ENCODE measurements at places on chromosomes 3 and 15.

DNA sequence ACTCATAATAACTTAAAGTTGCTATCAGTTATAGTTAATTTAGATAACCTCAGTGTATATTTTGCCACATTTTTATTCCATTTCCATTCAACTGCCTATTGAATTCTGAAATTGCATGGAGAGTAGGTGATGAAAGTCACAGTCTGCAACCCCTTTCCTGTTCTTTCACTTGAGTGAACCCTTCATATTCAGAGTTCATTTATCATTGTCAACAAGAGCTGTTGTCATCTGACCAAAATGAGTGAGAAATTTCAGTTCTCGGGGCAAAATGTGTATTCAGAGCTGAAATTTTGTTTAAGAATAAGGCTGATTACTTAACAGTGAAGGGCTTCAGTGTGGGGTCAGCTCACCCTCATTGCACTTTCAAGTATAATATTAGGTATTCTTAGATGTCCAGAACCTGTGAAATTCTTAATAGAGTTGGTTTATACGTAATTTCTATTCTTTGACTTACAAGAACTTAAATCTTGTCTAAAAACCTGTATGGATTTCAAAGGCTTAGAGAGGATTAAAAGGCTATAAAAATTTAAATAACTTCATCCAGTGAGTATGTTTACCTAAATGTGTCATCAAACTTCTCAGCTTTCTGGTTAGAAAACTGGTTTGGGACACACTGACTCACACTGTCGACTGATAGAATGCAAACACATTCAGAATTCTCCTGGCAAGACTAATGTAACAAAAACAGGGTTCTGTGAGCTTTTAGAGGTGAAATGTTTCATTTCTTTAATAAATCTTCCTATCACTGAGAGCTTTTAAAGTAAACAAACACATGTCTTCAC is 92.2 kb downstream of the CMSS1 start:
- no peak for DNase-seq
- H3K27ac ChIP-seq, result no peak overlapping the region
- H3K27me3 ChIP-seq, result no peaks in the 10 kb centered on the region
- H3K4me1 ChIP-seq, result no peaks in the 10 kb centered on the region
- no peaks in the 10 kb centered on the region for H3K36me3 ChIP-seq

DNA sequence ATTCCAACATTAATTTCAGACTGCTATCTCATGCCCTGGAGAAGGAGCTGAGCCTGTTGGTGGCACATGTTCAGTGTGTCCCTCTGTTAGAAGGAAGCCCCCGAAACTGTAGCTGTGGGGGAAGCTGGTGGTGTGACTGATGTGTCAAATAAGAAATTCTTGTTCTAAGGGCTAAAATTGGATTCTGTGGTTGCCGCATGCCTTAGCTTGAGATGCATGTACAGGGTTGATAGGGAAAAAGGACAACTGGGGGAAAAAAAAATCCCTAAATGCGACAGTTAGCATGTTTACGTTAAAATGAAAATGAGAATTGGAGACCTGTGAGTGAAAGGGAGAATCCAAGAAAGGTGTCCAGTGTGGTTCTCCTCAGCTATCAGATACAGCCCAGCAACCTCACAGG is 58.6 kb downstream of the MED12L start:
- H3K36me3 ChIP-seq, result no peaks in the 10 kb centered on the region
- H3K27me3 ChIP-seq, result peaks cover 3% of the 10 kb centered on the region
- no peak overlapping the region for H3K27ac ChIP-seq
- peaks cover 7% of the 10 kb centered on the region for H3K4me1 ChIP-seq
- DNase-seq, result no peak
- H3K4me3 ChIP-seq, result no peak overlapping the region

- no peaks in the 10 kb centered on the region for H3K4me1 ChIP-seq
- no peak overlapping the region for H3K4me3 ChIP-seq
- DNase-seq, result no peak
- H3K27me3 ChIP-seq, result no peaks in the 10 kb centered on the region
- H3K36me3 ChIP-seq, result peaks cover 40% of the 10 kb centered on the region
- no peak overlapping the region for H3K27ac ChIP-seq
These were observed 28.8 kb downstream of the WHAMM start for GRCh38 chr15:82838096-82838735.

DNA sequence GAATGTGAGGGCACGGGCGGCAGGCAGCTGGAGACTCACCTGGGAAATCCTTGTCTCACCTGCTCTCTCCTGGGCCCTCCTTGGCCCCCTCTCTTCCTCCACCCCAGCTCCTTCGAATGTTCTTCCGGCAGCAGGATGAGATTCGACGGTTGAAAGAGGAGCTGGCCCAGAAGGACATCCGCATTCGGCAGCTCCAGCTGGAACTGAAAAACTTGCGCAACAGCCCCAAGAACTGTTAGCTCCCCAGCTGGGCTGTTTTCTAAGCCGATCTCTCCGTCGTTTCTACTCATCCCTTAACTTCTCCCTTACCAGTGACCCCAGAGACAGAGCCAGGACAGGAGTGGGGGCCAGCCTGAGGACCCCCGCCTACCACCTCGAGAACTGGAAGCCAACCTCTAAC is 95.0 kb downstream of the ANP32A start:
- H3K36me3 ChIP-seq, result no peaks in the 10 kb centered on the region
- H3K4me1 ChIP-seq, result peaks cover 9% of the 10 kb centered on the region
- peak; percentile 88 for DNase-seq
- H3K27ac ChIP-seq, result peak overlapping the region; percentile 26
- H3K4me3 ChIP-seq, result no peak overlapping the region

GRCh38 chr3:32240159-32240545 is 1.7 kb downstream of the CMTM8 start:
- DNase-seq, result no peak
- H3K27me3 ChIP-seq, result no peaks in the 10 kb centered on the region
- H3K36me3 ChIP-seq, result no peaks in the 10 kb centered on the region
- no peak overlapping the region for H3K27ac ChIP-seq

DNA sequence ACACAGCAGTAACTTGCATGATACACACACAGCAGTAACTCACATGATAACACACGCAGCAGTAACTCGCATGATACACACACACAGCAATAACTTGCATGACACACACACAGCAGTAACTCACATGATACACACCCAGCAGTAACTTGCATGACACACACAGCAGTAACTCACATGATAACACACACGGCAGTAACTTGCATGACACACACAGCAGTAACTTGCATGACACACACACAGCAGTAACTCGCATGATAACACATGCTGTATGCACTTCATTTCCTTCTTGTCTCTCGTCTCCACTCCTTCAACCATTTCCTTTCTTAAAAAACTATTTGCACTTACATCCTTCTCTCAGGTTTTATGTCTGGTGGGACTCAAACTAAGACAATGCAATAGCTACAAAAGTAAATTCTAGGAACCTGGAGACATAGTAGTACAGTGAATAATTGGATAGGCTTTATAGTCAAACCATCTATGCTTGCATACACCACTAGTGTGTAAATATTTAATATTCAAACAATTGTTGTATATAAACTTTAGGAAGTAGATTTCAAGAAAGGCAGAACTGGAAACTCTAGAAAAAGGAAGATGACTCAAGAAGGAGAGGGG is 130.8 kb downstream of the UACA start:
- no peaks in the 10 kb centered on the region for H3K27me3 ChIP-seq
- no peak overlapping the region for H3K4me3 ChIP-seq
- DNase-seq, result no peak
- no peaks in the 10 kb centered on the region for H3K36me3 ChIP-seq
- H3K27ac ChIP-seq, result no peak overlapping the region

DNA sequence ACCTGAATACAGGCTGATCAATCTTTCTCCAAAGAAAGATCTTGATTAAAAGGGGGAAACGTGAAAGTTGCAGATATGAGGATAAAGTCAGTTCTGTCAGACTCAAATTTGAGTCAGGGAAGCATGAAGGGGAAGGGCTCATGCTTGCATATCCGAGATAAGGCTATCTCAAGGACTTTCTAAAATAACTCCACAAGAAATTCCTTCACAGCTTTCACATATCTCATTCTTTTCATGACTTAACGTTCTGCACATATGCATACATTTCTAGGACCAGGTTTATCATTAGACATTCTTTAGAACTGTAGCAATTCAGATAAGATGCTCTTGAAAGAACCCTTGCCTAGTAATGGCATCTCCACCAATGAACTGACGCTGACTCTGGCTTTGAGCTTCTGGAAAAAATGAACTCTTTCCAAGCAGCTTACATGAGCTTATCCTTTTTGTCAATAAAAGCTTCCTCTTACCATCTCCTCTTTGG is 15.9 kb downstream of the SH3GL3 start:
- no peaks in the 10 kb centered on the region for H3K4me1 ChIP-seq
- no peak for DNase-seq
- H3K4me3 ChIP-seq, result no peak overlapping the region
- H3K36me3 ChIP-seq, result no peaks in the 10 kb centered on the region
- peaks cover 3% of the 10 kb centered on the region for H3K27me3 ChIP-seq
- H3K27ac ChIP-seq, result no peak overlapping the region

- H3K4me1 ChIP-seq, result peaks cover 16% of the 10 kb centered on the region
- no peak overlapping the region for H3K4me3 ChIP-seq
- no peak for DNase-seq
- peaks cover 25% of the 10 kb centered on the region for H3K27me3 ChIP-seq
- H3K36me3 ChIP-seq, result no peaks in the 10 kb centered on the region
These were observed 1.2 kb downstream of the ALDH1A2 start for GRCh38 chr15:58064082-58064979.

DNA sequence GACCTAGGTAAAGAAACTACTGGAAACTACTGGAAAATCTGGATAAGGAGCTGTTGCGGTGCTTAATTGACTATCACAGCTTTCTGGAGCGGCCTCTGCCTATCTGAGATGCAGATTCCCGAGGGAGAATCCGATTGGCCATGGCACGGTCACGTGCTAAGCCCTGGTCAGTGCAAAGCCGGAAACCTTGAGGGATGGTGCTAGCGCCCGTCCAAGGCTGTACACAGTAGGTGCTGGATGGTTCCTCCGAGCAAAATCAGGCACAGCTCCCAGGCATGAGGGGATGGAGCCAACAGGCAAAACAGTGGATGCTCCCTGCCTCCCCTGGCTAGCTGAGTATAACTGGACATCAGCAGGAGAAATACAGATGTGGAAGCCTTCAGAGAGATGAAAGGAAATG is 238.7 kb upstream of the HES1 start:
- H3K4me3 ChIP-seq, result no peak overlapping the region
- no peak for DNase-seq
- H3K27me3 ChIP-seq, result no peaks in the 10 kb centered on the region
- no peaks in the 10 kb centered on the region for H3K36me3 ChIP-seq
- no peaks in the 10 kb centered on the region for H3K4me1 ChIP-seq
- H3K27ac ChIP-seq, result no peak overlapping the region

- H3K27ac ChIP-seq, result no peak overlapping the region
- H3K36me3 ChIP-seq, result peaks cover 20% of the 10 kb centered on the region
- H3K4me1 ChIP-seq, result no peaks in the 10 kb centered on the region
- H3K4me3 ChIP-seq, result no peak overlapping the region
These were observed 233.9 kb downstream of the BBX start for GRCh38 chr3:107756649-107757048.

DNA sequence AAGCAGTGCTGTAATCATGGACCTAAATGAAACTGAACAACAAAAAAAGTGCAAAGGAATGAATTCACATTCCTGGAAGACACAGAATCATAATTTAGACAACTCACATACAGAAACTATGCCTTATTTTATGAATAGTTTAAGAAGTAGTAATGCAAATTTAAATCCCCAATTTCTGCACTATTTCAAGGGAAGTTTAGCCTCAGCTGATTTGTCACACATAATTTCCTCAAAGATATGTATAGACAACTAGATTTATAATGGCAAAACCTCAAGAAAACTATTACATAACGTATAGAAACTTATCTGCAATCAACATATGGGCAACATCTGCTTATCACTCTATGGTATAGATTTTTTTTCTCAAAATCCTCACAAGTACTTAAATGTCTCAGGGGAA is 7.8 kb upstream of the PTX3 start:
- no peak overlapping the region for H3K27ac ChIP-seq
- no peak overlapping the region for H3K4me3 ChIP-seq
- DNase-seq, result no peak
- no peaks in the 10 kb centered on the region for H3K4me1 ChIP-seq
- no peaks in the 10 kb centered on the region for H3K36me3 ChIP-seq

DNA sequence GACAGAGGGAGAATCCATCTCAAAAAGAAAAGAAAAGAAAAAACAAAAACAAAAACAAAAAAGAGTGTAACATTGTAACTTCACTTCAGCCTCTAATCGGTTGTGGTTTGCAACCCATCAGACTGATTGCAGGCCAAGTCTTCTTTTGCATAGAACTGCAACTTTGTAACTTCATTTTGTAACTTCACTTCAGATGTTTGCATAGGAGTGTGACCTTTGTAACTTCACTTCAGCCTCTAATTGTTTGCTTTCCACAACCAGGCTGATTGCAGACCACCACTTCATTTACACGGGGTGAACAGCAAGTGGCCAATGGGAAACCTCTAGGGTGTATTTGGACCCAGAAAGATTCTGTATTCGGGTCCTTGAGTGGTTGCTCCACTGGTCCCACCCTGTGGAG is 79.1 kb upstream of the CHMP2B start:
- no peaks in the 10 kb centered on the region for H3K27me3 ChIP-seq
- no peak for DNase-seq
- H3K4me1 ChIP-seq, result no peaks in the 10 kb centered on the region

DNA sequence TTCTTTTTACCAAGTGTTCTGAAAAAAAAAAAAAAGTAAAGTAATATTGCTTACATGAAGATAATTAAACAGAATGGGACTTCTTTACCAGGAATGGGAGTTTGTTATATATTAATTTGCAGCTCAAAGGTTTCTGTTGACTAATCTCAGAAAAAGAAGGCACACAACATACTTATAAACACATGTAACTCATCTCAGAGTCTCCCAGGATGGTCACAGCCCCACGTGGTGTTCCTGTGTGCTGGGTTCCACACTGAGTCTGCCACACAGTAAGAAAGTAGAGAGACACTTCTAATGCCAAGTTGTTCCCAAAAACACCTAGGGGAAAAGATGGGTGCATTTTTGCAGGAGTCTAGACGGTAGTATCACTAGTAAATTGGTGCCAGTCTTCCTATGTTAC is 116.7 kb upstream of the ICE2 start:
- no peak overlapping the region for H3K27ac ChIP-seq
- DNase-seq, result no peak
- no peak overlapping the region for H3K4me3 ChIP-seq
- H3K36me3 ChIP-seq, result no peaks in the 10 kb centered on the region

DNA sequence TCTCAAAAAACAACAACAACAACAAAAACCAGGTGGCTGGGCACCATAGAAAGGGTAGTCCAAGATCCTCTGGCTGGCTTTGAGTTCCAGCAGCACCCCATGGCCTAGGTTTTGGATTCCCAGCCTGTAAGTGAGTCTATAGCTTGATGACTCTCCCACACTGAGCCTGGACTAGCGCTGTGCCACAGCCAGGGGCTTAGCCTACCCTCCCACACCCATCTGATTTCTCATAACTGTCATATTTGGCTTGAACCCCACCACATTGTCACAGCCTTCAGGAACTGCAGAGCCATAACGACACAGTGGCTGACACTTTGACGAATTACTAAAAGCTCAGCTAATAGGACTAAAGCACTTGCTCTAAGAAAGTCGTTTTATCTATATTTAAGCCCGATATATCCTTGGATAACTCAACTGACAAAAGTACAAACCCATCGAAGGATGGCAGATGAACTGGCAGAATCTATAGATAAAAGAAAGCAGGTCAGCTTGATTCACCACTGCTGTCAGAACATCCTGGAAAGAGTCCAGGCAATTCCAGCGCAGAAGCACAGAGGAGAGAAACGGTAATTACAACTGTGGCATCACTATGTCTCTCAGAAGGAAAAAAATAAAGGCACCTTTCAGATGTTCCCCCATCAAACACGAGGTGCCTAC is 62.1 kb downstream of the HOMER2 start:
- DNase-seq, result no peak
- H3K4me3 ChIP-seq, result no peak overlapping the region
- no peaks in the 10 kb centered on the region for H3K36me3 ChIP-seq

Data from sigmoid colon (tissue), 7 donors.